Fibroblast of pulmonary artery (primary cell): ENCODE measurements at places on chromosomes 16 and 17.
A peak's percentile ranks its signal among the peaks of the same experiment; 100 is the strongest.

DNA sequence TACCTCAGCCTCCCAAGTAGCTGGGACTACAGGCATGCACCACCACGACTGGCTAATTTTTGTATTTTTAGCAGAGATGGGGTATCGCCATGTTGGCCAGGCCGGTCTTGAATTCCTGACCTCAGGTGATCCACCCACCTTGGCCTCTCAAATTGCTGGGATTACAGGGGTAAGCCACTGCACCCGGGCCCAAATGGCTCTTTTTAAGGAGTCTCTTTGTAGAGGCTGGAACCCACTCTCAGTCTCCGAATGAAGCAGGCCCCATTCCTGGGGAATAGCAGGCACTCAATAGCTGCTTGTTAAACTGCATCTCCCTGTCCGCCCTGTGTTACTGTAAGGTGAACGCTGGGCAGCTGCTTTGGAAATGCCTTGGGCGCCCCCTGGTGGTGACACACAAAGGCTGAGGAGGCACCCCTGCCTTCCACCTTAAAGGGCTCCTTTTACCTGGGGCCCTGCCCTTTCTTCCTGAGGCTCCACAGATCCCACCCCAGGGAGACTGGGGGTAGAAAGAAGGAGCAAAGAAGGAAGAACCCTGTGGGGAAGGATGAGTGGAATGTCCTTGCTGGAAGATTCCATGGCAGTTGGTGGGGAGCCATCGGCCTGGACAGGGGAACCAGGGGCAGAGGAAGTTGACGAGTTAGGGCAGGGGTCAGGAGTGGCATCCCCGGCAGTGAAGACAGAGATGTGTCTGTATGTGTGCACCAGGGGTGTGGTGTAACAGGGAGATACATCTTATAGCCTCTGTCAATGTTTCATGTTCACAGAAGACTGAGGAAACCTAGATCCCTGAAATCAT lies 6.1 kb upstream of the SP2 start:
- peak; percentile 88 for DNase-seq

DNA sequence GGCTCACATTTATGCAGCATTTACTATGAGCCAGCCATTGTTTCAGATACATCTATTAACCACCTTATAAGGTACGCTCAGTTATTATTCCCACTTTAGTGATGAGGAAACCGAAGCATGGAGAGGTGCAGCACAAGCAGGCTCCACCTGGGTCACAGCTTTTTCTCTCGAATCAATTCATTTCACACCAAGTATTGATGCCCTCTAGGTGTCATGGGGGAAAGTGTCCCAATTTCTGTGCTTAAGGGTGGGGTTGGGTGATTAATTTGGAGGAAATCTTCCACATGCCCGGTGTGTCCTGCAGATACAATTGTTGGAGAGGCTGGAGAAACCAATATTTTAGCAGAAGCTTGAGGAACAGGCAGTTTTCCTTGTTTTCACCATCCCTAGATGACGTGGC lies 62.7 kb upstream of the DNAJA2 start:
- no peak for DNase-seq

DNA sequence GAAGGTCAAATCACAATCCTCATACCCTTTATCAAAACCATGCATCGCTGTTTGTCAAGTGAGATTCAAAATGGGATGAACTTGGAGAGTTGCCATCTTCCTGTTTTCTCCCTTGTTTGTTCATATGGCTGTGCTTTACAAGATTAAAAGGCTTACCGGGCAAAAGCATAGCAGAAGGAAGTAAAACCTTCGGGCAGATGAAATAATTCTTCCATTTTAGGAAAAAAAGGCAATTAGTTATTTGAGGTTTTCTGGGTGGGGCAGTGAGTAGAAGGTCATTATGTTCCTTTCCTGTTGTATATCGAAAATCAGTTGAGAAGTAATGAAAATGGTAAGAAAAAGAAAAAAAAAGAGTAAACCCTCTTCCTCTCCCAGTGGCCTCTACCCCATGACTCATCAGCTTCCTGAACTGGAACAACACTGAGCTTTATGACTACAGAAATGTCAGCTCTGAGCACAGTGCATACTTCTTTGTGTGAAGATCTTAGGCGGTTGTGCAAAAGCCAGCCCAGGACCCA lies 369.2 kb downstream of the CDH13 start:
- DNase-seq = peak; percentile 94

DNA sequence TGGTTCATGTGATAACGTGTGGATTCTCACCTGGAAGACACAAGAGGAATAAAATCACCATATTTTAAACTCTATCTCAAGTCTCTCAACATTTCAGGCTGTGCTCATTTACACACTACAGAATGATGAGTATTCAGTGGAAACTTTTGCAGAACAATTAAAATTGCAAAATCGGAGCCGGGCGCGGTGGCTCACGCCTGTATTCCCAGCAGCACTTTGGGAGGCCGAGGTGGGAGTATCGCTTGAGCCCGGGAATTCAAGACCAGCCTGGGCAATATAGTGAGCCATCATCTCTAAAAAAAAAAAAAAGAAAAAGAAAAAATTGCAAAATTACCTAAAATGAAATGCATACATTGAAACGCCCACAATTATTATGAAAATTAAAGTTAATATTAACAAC lies 825.9 kb downstream of the KCNJ18 start:
- no peak for DNase-seq

- DNase-seq = no peak
Observed at GRCh38 chr17:67022451-67022810, 21.9 kb upstream of the CACNG1 start.

- DNase-seq = peak; percentile 41
Observed at GRCh38 chr17:38510421-38511149, 82.3 kb downstream of the ARHGAP23 start.

DNA sequence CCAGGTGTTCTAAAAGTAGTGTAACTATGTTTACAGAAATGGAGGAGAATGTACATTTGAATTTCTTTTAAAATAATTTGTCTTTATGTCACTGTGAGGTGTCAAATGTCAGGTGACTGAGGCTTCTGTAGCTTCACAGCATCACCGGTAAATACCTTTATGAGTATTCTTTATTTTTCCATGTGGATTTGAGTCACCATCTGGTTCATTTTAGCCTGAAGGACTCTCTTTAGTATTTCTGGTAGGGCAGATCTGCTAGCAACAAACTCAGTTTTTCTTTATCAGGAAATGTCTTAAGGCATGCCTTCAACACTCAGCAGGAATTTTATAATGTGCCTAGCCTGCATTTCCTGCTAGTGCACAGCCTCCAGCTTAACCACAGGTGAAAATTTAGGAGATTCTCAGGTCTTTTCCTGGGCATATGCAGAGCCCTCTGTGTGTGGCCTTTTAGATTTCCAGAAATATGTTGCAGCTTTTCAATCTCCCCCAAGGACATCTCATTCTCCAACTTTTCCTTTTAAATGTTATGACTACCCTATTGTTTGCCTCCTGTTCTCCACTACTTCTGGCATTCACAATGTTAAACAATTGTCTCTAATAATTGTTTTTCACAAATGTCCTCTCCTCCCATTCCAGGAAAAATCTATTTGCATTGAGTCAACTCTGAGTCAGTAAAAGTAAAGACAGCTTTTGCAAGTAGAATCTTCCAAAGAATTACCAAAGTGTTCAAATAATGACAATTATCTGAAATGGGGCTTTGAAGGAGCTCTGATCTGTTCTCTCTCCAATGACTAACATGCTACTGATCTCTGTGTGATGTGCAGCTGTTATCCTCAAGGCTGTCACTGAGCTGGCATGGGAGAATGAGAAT lies 239.4 kb upstream of the CPHXL start:
- DNase-seq = no peak

DNA sequence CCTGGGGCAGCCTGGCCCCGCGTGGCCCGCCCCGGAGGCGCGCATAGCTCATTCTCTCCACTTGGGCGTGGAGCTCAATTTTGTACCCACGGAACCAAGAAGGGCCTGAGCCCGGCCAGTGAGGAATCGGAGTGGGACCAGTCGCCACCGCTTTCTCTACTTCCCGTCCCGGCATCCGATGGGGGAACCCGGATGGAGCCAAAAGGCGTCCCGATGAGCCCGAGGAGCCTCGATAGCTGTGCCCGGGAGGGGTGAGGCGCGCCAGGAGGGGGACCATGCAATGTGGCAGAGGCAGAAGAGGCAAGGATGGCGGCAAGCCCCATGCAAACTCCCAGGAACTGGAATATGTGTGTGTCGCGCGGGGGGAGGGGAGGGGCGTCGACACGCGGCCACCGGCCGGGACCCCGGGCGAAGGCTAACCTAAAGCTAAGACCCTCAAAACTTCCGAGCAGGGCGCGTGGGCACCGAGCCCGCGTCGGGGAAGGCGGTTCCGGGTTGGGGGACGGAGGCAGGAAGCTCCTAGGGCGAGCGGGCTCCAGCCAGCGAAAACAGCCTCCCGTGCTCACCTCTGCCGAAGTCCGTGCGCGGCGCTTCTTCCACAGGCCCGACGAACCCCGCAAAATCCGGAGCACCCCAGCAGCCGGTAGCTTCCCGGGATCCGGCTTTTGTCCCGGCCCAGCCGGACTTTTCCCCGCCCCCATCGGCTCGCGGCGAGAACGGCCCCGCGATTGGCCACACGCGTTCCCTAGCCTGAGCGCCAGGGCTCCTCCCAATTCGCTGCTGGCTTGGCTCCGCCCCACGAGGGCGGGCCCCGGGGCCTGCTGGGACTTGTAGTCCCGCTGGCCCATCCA lies at the start of gene ACLY:
TSS of gene ACLY (minus strand) at position 638 of the 851 bp plus-strand sequence. CDS start 5,078 bp downstream, outside the sequence.
- DNase-seq = peak; percentile 96

DNA sequence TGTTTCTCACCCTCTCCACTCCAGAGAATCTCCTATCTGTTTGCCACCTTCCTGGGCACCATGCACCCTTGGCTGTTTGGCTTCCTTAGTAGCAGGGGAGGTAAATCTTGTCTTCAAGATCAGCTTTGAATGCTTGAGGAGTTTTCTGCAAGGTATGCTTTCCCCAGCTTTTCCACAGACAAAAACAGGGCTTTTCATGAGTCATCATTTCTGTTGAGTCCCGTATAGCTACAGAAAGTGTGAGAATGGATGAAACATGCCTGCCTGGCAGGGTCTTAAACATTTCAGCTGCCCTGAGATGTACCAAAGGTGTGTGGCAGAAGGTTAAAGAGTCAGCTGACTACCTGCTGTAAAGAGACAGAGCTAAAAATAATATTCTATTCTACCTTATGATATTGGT lies 875.2 kb upstream of the EEF2KMT start:
- no peak for DNase-seq

DNA sequence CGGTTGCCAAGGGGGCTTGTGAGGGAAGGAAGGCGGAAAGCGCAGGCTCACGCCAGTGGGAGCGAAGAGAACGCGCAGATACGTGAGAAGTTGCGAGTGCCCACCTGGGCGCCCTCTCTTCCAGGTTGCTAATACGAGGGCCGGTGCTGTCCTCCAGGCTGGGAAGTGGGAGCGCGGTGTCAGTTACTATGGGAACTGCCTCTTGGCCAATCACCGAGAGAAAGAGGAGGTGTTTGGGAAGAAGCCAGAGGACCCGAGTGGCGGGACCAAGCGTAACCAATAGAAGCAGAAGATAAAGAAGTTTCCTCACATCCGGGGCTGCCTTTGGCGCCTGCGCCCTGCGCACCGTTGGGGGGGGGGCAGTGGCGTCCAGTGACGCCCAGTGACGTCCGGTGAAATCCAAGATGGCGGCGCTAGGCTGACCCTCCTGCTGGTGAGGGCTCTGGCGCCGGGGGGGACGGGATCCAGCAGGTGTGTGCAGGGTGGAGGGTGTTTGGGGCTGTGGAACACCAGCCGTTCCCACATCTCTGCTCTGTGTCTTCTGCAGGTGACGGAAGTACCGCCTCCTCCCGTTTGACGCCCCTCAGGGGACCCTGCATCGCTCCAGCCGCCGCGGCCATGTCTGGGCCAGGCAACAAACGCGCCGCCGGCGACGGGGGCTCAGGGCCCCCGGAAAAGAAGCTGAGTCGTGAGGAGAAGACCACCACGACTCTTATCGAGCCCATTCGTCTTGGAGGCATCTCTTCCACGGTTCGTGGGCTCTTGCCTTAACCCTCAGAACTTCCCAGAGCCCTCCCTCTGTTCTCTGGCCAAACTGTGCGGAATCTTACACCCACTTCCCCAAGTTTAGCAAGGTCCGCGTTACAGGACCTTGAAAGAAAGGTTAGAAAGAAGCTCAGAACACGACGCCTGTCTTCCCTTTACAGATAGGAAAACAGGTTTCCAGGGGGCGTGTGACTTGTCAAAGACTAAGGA lies at the start of the genes CFAP119 and RNF40:
TSS of gene CFAP119 (minus strand) at position 135 of the 975 bp plus-strand sequence. CDS start 314 bp downstream, outside the sequence.
TSS of gene RNF40 (plus strand) at position 395 of the 975 bp plus-strand sequence. CDS start at position 619, 224 bp downstream.
- DNase-seq = peak; percentile 98

GRCh38 chr16:12000032-12000431 lies 23.5 kb downstream of the SNX29 start:
- DNase-seq = no peak

DNA sequence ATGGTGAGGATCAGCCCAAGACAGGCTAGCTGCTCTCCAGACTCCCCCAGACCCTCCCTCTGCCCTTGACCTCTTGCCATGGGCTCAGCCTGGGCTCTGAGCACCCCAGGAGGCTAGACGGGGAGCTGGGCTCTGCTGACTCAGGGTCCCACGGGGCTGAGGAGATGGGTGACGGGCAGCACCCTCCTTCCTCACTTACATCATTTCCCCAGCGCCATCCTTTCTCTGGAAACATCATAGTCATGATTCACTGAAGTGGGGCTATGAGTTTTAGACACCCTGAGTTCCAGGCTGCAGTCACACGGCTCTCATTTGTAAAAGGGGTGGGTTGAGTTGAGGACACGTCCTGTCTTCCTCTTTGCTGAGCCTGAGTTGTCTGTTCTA lies 3.0 kb upstream of the ITGAX start:
- no peak for DNase-seq

DNA sequence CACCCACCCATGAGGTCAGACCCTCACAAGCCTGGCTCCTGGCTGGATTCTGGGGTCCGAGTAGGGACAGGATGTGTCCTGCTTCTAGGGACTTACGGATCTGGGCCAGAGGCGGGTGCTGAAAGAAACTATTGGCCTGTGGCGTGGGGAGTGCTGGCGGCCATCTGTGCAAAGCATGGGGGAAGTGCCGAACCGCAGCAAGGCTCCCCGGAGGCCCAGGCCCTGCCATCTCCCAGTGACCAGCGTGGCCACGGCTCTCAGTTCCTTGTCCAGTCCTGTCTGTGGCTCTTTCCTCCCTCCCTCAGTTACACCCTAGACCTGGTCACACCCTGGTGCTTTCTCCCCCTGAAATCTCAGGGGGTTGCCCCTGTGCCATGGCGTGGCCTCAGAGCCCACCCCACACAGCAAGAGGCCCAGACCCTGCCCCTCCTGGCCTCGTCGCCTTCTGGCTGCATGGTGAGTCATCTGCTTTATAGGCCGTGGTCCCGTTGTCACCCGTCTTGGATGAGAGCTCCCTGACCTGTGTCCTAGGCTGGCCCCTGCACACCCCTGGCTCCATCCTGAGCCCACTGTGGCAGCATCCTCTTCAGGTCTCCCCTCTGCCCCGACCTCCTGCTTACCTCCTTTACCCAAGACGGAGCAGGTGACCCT lies 54.5 kb downstream of the PRMT7 start:
- DNase-seq = no peak

DNA sequence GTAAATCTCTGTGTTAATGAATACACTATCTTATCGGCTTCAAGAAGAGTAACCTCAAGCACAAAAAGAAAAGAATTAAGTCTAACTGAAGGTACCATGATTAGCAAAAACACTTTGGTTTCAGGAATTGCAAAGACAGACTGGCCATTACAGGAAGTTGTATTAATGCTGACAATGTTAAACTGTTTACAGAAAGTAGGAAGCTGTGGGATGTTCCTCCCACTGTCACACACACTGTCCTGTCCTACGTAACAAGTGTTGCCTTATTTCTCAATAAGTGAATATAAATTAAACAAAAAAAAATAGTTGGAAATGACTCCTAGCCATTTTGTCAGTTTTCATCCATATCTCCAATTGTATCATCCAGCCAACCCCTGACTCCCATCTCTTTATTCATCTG lies 8.6 kb downstream of the GNA13 start:
- DNase-seq = no peak

GRCh38 chr16:2857451-2858244 lies at the start of gene PRSS22:
PRSS22 (minus strand) TSS chr16:2858170; CDS start chr16:2858104, 66 bp downstream.
- no peak for DNase-seq
